ENCODE measurements at places on chromosomes 5 and 9. TPM values are rescaled to one million over a fixed set of nuclear protein-coding genes. Genes with fewer than 3 reads are reported as not detected.

The SHLD3 gene
- total RNA-seq = 3.4 TPM

DNA sequence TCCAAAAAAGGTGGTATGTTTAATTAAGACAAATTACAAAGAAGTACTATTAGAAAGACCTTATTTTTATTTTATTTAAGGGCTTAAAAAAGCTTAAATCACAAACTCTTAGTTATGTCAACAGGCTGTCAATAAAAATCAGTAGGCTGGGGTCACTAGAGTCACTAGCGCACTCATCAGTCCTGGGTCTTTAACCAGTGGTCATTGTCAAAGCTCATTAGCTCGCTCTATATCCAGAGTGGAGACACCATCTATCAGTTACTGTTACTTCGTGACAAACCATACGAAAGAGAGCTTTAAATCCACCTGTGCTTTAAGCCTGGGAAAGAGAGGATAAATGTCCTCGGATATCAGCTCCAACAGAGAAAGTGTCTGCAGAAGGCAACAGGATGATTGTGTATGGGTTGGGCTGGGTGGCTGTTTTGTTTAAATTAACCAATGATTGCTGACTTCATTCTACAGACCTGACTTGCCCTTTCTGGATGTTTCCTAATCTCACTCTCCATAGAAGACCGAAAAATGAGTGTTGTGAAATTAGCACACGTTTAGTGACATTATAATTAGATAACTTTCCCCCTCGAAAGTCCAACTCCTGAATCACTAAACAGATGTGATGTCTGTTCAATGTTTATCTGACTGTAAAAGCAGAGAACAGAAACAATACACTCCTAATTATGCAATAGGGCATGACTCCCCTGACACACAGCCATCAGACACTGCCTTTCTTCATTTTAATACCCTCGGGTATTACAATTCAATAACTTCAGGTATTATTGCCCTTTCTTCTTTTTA is 123.6 kb upstream of the TNPO1 start:
- no peaks in the 10 kb centered on the region for H3K27me3 ChIP-seq
- DNase-seq = no peak
- H3K4me1 ChIP-seq = no peaks in the 10 kb centered on the region
- no peak overlapping the region for H3K27ac ChIP-seq
- no peak overlapping the region for H3K4me3 ChIP-seq

DNA sequence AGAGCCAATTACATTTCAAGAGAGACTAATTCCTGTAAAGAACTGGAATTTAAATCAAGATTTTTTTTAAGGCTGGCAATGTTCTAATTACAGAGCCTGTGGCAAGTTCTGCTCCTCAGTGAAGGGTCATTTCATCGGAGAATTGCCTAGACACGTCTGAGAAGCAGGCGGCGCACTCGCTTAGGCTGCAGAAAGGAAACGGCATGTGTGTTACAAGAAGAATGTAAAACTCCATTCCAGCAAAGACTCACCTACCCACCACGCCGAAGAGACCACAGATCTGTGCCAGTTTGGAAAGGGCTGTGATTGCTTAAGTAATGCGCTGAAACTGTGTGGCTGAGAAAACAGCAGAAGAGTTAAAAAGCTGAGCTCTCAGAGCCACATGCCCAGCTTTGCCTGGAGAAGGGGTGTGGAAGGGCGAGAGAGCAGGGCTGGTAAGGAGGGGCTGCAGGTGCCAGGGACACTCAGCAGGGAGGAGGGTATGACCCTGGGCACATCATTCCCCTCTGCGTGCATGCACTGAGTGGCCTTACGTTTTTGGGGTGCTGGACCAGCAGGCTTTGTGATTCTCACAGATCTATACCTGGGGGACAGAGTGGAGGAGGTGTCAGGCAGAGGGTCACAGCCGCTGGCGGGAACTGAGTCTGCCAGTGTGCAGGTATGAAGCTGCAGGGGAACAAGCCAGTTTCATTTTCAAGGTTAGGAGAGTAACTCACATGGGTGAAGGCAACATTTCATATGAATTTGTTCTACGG is 17.8 kb upstream of the SLC25A51 start:
- DNase-seq = no peak
- no peak overlapping the region for H3K27ac ChIP-seq
- no peak overlapping the region for H3K4me3 ChIP-seq
- H3K4me1 ChIP-seq = peaks cover 55% of the 10 kb centered on the region

GRCh38 chr5:4797445-4797844 is 342.7 kb upstream of the ADAMTS16 start:
- H3K27me3 ChIP-seq = no peaks in the 10 kb centered on the region
- H3K36me3 ChIP-seq = no peaks in the 10 kb centered on the region
- H3K27ac ChIP-seq = no peak overlapping the region
- H3K4me1 ChIP-seq = no peaks in the 10 kb centered on the region
- no peak overlapping the region for H3K4me3 ChIP-seq

- H3K27me3 ChIP-seq = peaks cover 13% of the 10 kb centered on the region
- H3K36me3 ChIP-seq = no peaks in the 10 kb centered on the region
- DNase-seq = no peak
- H3K4me3 ChIP-seq = no peak overlapping the region
These were observed 152.3 kb downstream of the OLFM1 start for GRCh38 chr9:135239769-135240141.

Measured in lower lobe of right lung (tissue), 2 donors.